ENCODE measurements at places on chromosomes 1 and 21.

- no peak for DNase-seq
These were observed 42.6 kb downstream of the DNM3 start for GRCh38 chr1:171883849-171884248.

GRCh38 chr1:232422098-232422497, 207.8 kb downstream of the SIPA1L2 start:
- no peak for DNase-seq

GRCh38 chr1:78284354-78284753, 206.4 kb upstream of the PTGFR start:
- no peak for DNase-seq

GRCh38 chr1:116403496-116404136, 30.6 kb downstream of the ATP1A1 start:
- no peak for DNase-seq

DNA sequence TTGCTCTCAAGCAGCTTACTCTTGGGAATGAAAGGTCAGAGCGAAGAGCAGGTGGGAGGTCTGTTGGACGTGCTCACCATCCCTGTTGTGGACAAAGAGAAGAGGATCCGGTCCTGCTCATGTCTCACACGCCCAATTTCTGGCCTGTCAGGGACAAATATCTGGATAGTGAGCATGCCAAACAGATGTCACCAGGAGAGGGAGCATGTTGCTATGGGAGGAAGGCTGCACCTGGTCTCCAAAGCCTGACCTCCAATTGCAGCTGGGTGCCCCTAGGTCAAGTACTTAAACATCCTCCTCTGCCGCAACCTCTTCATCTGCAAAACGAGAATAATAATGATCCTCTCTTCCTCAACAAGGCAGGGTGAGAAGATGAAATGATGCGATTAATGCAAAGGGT, 53.4 kb downstream of the DMRTA2 start:
- no peak for DNase-seq

DNA sequence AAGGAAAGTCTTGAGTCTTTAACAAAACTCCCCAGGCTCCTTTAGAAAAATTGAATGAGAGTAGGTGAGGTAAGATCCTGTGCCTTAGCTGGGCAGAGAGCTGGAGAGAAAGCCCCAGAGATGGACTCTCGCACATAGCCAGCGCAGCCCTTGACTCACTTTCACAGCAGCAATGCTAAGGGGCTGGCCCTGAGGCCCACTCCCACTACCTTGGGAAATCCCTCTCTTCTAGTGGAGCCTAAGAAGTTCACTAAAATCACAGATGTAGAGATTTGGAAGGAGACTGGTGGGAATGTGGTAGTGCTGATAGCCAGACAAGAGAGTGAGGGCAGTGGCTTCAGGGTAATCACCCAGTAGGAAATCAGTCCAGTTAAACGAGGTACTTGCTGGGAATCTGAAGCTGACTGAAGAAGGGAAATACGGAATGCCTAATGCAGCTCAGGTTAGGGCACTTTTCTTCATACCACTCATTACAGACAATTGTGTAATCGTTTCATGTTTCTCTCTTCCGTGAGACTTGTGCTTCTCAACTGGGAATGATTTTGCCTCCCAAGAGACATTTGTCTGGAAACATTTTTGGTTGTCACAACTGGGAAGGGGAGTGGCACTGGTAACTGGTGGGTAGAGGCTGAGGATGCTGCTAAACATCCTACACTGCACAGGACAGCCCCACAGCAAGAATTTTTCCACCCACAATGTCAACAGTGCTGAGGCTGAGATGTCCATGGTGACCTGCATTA, 42.4 kb upstream of the LRRC8C start:
- DNase-seq: no peak

Data from stimulated activated CD4-positive, alpha-beta T cell treated with anti-CD3 and anti-CD28 coated beads, Interleukin-4, amount 100 ng/mL, for 24 hours (primary cell).